ENCODE measurements at places on chromosomes 5 and 9.

DNA sequence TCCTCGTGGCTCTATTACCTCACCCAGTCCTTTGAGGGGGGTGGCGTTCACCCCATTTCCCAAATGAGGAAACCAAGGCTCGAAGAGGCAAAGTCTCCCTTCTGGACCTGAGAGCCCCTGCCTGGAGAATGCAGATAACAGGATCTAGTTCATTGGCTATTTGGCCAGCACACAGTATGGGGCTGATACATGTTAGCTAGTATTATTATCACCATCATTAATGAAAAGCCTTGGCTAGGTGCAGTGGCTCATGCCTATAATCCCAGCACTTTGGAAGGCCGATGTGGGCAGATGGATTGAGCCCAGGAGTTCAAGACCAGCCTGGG, 4.3 kb downstream of the SH3GLB2 start:
- DNase-seq: no peak

- no peak for DNase-seq
Observed at GRCh38 chr5:80399526-80400239, 8.2 kb upstream of the ZFYVE16 start.

GRCh38 chr9:14136047-14136635, 177.8 kb downstream of the NFIB start:
- no peak for DNase-seq

DNA sequence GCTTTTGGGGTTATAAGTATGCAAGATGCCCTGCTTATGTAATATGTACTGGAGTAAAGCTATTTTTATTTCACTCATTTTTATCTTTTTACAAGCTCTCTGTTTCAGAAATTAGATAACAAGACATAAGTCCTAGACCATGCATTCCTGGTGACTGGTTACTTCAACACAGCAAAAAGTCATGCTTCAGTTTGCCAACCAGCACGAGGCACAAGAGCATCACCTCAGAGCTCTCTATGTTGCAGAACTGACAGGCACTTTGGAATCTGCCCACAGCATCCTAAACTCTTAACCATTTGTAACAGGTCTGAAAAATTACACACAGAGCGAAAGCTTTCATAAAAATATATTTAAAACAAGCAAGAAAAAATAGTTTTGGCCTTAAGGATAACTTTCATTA, 112.8 kb downstream of the MARCHF11 start:
- DNase-seq: no peak

GRCh38 chr5:139708434-139708861, 60.3 kb downstream of the CXXC5 start:
- no peak for DNase-seq

DNA sequence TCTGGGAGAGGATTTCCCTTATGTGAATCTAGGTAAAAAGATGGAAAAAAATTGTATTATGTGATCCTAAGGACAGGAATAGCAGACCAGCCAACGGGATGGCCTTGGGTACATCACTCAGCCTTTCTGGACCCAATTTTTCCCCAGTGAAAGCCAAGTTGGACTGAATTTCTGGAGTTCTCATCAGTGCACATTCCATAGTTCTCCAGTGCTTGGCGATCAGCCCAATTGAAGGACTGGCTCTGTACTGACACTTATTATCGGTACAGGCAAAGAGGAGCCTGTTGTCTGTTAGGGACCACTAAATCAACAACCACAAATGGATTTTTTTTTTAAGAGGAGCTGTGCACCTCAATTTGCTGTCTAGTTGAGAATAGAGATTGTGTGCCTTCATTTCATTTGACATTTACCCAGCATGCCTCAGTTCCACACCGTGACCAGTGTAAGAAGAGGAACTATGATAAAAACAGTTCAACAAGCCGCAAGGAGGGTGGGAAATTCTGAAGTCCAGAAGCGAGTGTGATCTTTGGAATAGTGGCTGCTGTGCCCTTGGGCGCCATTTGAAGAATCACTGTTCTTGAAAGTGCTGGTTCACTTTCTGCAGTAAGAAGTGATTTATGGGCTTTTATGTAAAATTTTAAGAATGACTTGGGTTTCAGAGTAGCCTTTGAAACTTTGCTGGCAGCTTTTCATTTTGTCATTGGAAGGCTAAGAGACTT, 8.0 kb downstream of the ARL10 start:
- no peak for DNase-seq

DNA sequence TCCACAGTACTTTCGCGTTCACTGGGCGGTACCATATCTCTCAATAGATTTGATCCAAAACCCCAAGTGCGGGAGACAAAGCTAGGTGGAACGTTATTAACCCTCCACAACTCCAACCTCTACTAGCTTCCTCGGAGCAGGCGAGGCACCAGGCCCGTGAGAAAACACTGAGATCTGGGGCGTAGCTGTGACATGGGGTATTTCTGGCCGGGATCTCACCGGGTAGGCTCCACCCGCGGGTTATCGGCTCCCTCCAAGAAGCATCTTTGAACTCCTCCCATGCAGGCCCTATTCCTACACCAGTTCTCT, 350 bp upstream of the SLC25A46 start:
- DNase-seq: no peak

- no peak for DNase-seq
Observed at GRCh38 chr5:154501566-154501965, 23.5 kb upstream of the HAND1 start.

DNA sequence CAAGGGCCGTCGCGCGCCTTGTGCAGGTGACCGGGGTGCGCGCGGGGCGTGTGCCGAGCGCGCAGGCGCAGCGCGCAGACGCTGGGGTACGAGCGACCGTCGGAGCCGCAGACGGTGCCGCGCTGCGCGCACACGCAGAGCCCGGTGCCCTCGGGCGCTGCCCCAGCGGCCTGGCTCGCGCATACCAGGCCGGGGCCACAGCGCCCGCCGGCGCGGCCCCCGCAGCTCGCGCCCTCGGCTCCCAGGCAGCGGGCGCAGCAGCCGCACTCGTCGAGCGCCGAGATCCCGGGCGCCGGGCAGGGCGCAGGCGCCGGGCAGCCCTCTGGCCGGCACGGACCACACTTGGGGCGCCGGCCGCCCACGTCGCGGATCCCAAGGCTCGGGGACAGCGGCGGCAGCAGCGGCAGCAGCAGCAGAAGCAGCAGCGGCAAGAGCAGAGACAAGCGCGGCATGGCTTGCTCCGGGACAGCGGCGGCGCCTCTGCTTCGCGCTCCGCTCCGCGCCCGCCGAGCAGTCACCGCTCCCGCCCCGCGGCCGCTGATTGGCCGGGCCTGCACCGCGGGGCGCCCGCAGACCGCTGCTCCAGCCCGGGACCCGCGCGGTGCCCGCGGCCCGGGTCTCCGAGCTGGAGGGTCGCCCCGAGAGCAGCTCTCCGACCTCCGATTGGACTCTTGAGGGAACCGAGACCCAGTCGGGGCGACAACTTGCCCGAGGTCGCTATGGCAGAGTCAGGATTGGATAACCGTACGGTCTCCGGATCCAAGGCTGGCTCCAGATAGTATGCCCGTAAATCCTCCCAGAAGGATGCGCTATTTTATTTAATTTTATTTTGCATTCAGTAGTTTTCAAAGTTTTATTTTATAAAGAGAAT, at the start of gene IGFBPL1:
Gene IGFBPL1, minus strand, starts transcription at position 482 of the 871 bp plus-strand sequence. Its CDS starts 30 bp downstream, at position 452.
- DNase-seq: no peak

- DNase-seq: no peak
Observed at GRCh38 chr9:128121924-128122808, 5.4 kb downstream of the PTGES2 start.

- DNase-seq: no peak
Observed at GRCh38 chr5:171589461-171589860, 170.0 kb downstream of the FGF18 start.

GRCh38 chr9:100346836-100347235, 5.9 kb downstream of the TEX10 start:
- no peak for DNase-seq

GRCh38 chr5:10559151-10559550, 4.7 kb upstream of the ANKRD33B start:
- DNase-seq: no peak

DNA sequence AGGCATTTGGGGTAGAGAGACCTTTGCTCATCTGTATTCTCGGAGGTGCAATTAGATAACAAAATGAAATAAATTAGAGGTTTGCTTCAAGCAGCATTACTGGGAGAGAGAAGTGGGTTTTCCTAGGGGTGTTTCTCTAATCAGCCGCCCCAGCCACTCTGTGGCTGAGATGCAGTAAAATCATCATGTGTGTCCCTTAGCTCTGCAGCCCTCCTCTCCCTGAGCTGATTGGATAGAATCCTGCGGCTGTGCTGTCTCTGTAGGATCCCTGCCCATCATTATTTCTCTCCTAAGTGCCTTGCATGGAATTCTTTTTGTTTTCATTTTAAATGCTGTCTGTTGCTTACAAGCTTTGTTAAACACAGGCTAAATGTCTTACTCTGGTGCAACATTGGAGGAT, 171.4 kb downstream of the SH3GL2 start:
- DNase-seq: no peak
